ENCODE measurements at places on chromosomes 4 and X. TPM values are rescaled to one million over a fixed set of nuclear protein-coding genes. Genes with fewer than 3 reads are reported as not detected.

Gene NRK
- 2.2 TPM for total RNA-seq

Gene KDM5C
- total RNA-seq: 163 TPM

Gene BCAP31
- 315 TPM for total RNA-seq

Gene PPEF1
- 0.29 TPM for total RNA-seq

Gene ARHGAP24
- total RNA-seq: 11.2 TPM

Gene CSN1S1
- not detected for total RNA-seq

Gene INTU
- 15.0 TPM for total RNA-seq

Gene WAS
- total RNA-seq: 4.8 TPM

All from ureter (tissue), 1 donor.